ENCODE measurements at places on chromosomes 2 and 18.

DNA sequence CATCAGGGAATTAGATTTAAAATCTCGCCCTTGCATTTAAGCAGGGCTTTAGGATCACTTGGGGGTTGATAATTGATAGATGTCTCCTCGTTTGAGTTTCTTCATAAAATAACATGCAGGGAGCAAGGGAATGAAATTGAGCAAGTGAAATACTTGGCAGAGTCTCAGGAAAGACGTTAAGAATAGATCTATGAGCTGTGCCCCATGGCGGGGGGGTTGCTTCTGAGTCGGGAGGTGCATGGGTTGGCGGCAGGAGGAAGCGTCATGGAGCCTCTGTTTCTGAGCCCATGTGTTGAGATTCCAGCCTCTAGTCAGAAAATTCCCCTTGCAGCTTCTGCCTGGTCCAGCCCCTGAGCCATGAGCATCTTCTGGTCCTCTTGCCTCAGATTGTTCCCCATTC lies 82.0 kb downstream of the APOB start:
- peak; percentile 2 for DNase-seq

- no peak for DNase-seq
Observed at GRCh38 chr18:56235481-56236013, 402.8 kb downstream of the TXNL1 start.

GRCh38 chr18:10475276-10475653 lies 20.8 kb downstream of the APCDD1 start:
- DNase-seq, result no peak

- no peak for DNase-seq
Observed at GRCh38 chr2:2306878-2307277, 24.2 kb downstream of the MYT1L start.

DNA sequence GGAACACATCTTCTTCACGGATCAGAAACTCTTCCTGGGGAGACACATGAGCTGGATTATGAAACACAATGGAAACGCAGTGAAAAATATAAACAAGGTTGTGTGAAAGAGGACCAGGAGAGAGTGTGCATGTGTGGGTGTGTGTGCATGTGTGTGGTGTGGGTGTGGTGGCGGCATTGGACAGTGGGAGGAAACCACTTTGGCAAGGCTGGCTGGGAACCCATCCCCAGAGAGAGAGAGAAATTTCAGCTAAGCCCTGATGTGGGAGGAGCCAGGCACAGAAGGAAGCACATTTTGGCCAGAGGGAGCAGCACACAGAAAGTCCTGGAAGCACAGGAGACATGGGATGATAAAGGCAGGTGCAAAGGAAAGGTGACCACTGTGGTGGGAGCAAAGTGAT lies 147.6 kb upstream of the COPS8 start:
- no peak for DNase-seq

DNA sequence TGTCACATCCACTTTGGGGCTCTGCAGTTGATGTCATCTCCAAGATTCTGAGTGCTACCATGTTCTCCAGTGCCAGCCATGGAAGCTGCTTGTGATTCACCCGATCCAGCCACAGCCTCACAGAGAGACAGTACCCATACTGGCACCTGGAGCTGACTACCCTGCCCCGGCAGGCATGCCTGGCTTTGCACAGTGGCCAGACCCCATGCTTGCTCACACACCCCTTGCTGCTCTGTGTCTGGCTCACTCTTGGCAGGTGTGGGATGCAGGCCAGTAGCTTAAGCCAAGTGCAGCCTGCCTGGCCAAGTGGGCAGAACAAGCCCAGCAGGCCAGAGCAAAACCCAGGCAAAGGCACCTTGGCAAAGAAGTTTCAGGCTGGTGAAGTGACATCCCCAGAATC lies 828.4 kb upstream of the VRK2 start:
- DNase-seq, result no peak

DNA sequence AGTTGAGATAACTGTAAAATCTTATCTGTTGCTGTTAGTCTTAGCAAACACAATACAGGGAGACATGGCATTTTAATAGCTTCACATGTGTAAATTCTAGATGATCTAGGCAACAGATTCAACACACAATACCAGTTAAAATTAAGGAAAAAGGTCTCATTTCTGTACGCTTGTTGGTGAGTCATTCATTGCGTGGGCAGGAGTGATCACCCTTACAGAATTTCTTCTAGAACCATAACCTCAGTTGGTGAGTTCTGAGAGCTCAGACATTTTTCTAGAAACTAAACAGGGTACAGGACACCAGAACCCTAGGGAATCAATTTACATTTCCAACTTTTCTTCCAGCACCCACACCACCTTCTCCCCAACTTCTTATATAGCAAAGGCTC lies 81.9 kb downstream of the SLC8A1 start:
- peak; percentile 71 for DNase-seq

- peak; percentile 89 for DNase-seq
Observed at GRCh38 chr2:40213071-40213470, 238.8 kb downstream of the SLC8A1 start.

GRCh38 chr2:37375741-37376288 lies 31.4 kb downstream of the QPCT start:
- DNase-seq, result no peak

GRCh38 chr2:174660984-174661675 lies 63.5 kb upstream of the WIPF1 start:
- no peak for DNase-seq

GRCh38 chr18:28115149-28115550 lies 61.8 kb downstream of the CDH2 start:
- DNase-seq, result peak; percentile 97

- no peak for DNase-seq
Observed at GRCh38 chr2:219408204-219408603, 10.0 kb upstream of the DES start.

- no peak for DNase-seq
Observed at GRCh38 chr2:15408759-15409158, 152.4 kb downstream of the NBAS start.

DNA sequence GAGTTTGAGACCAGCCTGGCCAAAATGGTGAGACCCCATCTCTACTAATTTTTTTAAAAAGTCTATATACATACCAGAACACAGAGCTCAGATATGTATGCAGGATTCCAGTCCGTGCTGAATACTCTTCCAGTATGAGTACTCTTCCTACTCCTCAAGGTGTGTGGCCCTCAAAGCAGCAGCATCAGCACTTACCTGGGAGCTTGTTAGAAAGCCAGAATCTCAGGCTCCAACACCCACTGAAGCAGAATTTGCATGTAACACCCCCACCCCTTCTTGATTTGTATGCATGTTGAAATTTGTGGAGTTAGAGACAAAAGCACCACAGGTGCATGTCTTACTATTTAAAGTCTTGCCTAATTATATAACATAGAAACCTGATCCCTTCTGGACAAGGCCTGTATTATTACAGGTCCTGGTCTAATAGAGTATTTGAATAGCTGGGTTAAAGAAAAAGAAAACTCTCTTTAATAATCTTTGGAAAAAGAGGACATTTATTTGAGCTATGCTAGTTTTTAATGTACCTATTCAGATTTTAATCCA lies 50.3 kb upstream of the NFE2L2 start:
- no peak for DNase-seq
